ENCODE measurements at places on chromosomes 4 and X.

- DNase-seq, result no peak
Observed at GRCh38 chr4:176433983-176434382, 114.2 kb downstream of the SPCS3 start.

- no peak for DNase-seq
Observed at GRCh38 chrX:108516184-108516583, 76.5 kb downstream of the COL4A5 start.

GRCh38 chr4:48203819-48204218, 65.8 kb downstream of the TEC start:
- no peak for DNase-seq

DNA sequence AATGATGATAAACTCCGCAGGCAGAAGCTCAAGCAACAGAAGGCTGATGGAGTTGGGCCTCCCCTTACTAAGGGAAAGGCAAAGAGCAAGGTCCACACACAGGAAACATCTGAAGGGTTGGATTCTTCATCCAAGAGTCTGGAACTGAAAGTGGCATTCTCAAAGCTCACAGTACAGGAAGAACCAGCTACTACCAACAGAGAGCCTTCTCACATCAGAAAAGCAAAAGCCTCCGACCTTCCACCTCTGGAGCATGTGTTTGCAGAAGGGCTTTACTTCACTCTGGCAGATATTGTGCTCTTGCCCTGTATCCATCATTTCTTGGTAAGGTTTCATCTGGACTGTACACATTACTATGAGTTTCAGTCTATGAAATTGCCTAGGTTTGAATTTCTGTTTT, 10.6 kb downstream of the GSTCD start:
- DNase-seq, result no peak

GRCh38 chr4:26489101-26489985, 941 bp downstream of the CCKAR start:
- no peak for DNase-seq

GRCh38 chr4:145058256-145058655, 39.7 kb downstream of the ANAPC10 start:
- no peak for DNase-seq

DNA sequence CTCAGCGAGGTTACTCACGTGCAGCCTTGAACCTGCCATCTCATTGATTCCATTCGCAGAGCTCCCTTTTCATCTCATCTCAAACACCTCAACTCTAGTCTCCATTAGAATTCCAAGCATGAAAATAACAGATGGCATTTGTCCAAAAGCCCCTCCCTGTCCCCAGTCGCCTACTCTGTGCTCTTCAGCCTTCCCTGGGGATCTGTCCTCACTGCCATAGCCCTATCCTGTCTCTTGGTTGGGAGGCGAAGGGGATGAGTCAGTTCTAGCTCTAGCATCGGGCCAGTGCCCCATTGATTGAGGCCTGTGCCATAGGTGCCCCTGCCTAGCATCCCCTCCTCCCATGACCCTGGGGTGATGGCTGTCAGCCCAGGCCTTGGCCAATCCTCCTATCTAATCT, 134.0 kb upstream of the PJA1 start:
- no peak for DNase-seq

DNA sequence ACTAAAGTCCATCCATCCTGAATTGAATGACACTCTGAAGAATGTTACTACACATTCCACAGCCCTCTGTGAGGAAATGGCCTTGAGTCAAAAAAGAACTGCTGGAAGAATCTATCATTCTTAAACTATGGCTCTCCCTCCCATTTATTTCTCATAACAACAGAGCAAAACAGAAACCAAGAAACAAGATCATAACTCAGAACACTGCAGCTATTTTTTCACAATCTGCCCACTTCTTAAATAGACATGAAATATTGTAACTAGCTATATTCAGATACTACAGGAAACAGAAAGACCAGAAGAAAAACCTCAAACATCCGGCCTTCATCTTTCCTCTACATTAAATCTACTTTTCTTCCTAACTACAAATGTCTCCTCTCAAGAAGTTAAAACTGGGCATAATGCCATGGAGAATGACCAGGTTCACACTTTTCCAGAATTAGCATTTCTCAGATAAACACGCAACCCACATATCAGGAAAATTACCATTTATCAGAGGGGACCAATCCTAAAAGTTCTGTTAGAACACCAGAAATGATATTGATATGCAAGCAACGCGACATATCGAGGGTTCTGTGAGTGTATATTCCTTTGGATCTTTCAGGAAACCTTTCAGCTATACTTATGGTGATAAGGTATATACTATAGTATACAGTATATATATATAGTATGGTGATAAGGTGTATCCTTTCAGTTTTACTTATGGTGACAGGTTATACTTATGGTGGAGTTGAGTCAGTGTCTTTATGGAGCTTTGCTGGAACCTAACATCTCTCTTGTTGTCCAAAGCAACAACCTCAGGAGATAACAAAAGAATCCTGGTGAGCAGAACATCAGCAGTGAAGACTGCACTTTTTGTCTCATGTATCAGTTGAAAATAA, 60.4 kb upstream of the IRF2 start:
- no peak for DNase-seq

- no peak for DNase-seq
Observed at GRCh38 chr4:118282692-118283091, 70.1 kb downstream of the PRSS12 start.

DNA sequence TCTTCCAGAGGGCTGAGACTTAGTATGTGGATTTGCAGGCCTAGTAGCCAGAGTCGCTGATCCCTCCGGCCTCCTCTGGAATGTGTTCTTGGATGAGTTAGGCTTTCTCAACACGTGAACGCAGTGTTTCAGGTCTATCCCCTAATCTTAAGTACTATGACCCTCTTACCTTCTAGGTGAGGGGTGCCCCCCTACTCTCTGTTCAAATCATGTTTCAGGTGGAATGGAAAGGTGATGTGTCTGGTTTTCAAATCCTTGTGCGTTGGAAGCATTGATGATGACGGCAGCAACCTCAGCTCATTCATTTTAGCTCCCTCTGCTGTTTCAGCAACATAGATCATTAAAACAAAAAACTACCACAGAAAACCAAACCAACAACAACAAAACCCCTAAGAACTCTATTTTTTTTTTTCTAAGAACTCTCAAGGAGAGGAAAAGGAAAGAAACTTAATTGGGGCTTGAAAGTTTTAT, 56.4 kb downstream of the RWDD4 start:
- DNase-seq, result no peak

DNA sequence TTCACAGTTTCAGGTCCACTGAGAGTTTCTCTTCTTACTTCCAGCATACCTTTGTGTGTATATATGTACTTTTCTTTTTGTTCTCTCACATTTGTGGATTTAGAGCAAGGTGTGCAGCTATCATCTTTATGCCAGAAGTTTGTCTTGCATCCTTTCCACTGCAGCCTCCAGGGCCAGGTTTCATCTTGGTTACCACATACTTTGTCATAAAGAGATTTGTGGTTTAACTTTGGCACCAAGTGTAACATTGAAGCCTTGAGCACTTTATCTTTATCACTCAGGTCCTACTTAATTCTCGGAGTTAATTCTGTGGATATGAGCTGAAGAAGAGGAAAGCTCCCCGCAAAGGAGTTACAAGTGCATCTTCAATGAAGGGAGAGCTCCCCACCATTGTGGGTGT, 31.4 kb upstream of the VMA21 start:
- DNase-seq, result no peak

- no peak for DNase-seq
Observed at GRCh38 chr4:111883557-111883999, 261.7 kb upstream of the FAM241A start.

- DNase-seq, result no peak
Observed at GRCh38 chr4:171940656-171941055, 127.5 kb downstream of the GALNTL6 start.

DNA sequence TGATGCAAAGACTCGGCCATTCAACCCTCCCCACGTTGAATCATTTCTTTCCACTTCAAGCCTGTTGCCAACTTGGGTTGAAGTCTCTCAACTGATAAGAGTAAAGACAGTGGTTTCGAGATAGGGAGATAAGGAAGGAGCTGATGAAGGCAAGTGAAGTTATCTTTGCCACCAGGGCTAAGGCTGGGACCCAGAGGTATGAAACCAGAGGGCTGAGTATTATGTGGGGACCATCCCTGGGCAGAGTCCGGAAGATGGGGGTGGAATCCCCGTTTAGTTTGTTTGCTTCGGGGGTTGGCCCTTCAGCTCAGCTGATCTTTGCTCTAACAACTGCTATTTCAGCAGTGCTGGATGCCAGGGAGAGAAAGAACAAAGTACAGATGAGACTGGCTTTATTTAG, 2.3 kb upstream of the XPNPEP2 start:
- DNase-seq, result no peak

DNA sequence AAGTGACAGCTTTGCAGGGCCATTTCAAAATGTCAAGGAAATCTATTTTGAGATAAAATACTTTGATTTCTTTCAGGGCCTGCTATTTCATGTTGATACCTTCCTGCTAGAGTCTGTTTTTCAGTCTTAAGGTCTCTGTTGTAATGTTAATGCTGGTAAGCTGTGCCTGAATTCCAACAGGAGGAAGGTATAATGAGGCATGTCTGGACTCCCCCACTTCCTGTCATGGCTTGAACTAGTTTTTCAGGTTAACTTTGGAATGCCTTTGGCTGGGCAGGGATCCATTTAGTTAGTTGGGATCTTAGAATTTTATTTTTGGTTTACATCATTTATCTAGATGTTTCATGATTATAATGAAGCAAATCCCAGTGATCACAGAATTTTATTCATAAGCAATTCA, 279.0 kb downstream of the CFAP47 start:
- DNase-seq, result no peak

DNA sequence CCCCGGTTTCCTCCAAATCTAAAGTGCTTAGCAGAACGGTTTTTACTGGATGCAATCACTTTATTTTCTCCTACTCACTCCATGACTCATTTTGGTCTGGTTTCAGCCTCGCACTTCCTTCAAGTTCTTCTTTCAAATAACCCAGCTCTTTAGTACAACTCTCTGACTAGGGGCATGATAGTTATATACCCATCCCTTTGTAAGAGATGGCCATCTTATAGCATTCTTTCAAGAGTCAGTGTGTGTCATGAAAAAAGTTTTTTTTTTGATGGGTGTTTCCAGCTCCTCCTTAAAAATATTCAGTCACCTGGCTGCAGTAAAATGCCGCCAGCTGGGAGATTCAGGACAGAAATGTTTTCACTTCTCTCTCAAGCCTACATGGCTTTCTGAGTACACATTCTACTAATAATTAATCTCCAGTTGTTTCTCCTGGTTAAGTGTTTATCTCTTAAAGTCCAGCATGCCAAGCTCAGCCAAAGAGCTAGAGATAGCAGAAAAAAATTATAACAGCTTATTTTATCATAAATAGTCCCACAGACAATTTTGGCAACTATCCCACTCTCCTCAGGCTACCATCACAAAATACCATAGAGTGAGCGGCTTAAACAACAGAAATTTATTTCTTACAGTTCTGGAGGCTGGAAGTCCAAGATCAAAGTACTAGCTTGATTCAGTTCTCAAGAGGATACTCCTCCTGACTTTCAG, 139.3 kb downstream of the GASK1B start:
- no peak for DNase-seq

GRCh38 chrX:3526071-3526470, 179.6 kb upstream of the MXRA5 start:
- DNase-seq, result no peak

DNA sequence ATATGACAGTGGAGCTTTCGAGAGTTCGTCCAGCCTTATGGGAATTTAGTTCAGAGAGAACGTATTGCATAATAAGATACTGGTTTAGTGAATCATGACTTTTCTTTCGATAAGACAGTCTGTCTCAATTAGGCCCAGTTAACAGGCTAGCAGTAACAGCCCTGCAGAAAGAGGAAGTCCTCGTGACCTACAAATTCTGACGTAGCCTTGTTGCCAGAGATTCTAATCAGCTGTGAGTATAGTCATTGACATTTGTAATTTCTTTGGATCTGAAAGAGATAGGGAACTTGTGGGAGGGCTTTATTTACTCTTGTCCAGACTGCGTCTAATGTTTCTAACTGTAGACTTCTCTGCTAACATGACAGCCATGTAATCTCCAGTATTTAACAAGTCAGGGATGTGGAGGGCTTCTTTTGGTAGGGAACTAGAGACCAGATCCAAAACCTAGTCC, 15.8 kb downstream of the ART3 start:
- DNase-seq, result no peak

DNA sequence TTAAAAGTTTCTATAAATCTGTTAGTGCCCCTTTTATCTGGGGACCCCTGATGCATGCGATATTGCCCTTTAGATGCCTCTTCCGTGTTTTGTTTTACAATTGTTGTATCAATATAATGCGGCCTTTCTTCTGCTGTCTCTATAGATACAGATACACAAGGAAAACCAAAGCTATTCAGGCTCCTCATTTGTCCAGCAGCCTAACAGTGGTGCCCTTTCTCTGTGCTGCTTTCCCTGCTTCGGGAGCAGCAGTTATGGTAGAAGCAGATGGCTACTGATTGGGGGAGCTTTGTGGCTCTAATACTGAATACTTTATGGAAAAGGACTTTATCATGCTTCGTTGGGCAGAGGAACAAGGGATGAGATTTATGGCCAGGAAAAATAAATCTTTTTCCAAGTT, 10.6 kb upstream of the PRDM8 start:
- no peak for DNase-seq

- no peak for DNase-seq
Observed at GRCh38 chrX:17078031-17078720, 131.7 kb downstream of the REPS2 start.

- no peak for DNase-seq
Observed at GRCh38 chrX:28351801-28352200, 235.4 kb upstream of the IL1RAPL1 start.

DNA sequence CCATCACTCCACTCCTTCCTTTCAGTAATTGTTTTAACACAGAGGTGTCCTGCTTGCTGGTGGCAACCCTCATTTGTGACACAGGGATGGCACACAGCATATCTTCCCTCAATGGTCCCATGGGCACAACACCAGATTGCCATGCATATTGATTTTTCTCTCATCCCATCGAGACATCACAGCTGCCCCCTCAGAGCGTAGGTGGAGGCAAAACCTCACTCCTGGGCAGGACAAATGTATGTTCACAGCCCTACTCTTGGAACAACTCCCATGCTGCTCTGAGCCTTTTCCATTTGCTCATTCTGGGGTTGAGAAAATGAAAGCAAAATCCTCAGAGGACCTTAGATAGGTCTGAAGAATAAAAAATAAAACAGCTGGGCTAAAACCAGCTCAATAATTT, 172.2 kb downstream of the GABRB1 start:
- DNase-seq, result no peak

DNA sequence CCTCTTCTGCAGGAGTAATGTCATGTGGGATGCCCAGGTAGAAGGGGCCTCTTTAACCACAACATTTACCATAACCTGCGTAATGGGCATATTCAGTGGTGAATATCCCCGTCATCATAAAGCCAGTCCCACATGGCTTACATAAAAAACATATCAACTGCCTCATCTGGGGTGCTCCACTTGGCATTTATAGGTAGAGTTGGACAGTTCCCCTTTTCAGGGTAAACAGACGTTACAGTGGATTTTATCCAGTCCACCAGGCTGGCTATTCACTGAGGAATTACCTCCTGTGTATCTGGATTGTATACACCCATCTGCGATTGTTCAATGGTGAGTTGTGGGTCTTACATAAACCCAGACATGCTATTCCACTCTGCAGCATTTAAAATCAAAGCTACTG, 70.7 kb upstream of the ANKRD17 start:
- DNase-seq, result no peak
